SHP77 treated with DMSO at 0.1 percent for 48 hours (cell line): ENCODE measurements at places on chromosomes 12 and 14.

DNA sequence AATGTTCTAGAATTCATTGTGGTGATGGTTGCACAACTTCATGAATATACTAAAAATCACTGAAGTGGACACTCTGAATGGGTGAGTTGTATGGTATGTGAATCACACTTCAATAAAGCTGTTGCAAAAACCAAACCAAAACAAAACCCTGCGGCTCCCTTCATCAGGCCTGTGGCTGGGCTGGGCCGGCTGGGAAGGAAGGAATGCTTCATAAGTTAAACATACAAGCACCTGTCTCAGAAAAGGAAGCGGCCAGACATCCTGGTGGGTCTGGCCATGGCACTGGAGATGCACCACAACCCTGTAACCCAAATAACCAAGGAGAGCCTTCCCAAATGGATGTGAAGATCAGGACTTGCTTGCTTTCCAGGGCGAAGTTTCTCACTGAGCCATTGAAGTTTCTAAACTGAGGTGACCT is 34.9 kb downstream of the TTC7B start:
- DNase-seq = no peak

DNA sequence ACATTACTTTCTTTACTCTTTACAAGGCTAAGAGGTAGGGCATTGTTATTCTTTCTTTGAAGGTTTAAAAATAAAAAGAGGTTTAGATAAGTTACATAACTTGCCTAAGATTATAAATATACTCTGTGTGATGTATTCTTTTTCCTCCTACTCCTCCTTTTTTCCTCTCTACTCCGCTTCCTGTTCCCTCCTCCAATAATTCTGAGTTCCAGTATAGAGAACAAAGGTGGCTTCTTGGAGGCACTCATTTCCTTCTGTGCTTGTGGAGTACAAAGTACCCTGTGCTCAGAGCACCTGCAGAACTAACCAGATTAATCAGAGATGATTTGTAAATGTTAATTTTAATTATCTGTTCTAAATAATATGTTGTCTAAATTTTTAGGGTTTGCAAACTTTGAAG is 11.3 kb downstream of the LRRC9 start:
- no peak for DNase-seq

GRCh38 chr14:68723808-68724268 is 69.0 kb downstream of the ZFP36L1 start:
- DNase-seq = no peak

GRCh38 chr14:105060751-105061427 is 4.3 kb downstream of the GPR132 start:
- DNase-seq = no peak

- no peak for DNase-seq
Observed at GRCh38 chr14:101878211-101878821, 86.1 kb upstream of the DYNC1H1 start.

DNA sequence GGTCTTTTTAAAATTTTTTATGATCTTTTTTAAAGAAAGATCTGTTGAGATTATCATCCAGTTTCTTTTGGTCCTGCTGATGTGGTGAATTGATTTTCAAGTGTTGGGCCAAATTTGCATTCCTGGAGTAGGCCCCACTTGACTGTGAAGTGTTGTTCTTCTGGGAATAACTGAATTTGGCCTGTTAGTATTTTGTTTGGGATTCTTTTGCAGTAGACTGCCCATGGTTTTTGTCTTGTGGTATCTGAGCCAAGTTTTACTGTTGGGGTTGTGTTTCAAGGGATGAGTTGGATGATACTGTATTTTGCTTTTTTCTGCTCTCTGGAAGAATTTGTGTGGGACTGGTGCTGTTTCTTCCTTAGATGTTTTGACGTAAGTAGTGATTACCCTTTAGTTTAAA is 4.0 kb upstream of the SYCP3 start:
- DNase-seq = no peak

GRCh38 chr12:45934956-45935355 is 55.4 kb downstream of the SCAF11 start:
- DNase-seq = no peak

GRCh38 chr12:120536064-120536791 is 2.1 kb downstream of the RNF10 start:
- DNase-seq = no peak

DNA sequence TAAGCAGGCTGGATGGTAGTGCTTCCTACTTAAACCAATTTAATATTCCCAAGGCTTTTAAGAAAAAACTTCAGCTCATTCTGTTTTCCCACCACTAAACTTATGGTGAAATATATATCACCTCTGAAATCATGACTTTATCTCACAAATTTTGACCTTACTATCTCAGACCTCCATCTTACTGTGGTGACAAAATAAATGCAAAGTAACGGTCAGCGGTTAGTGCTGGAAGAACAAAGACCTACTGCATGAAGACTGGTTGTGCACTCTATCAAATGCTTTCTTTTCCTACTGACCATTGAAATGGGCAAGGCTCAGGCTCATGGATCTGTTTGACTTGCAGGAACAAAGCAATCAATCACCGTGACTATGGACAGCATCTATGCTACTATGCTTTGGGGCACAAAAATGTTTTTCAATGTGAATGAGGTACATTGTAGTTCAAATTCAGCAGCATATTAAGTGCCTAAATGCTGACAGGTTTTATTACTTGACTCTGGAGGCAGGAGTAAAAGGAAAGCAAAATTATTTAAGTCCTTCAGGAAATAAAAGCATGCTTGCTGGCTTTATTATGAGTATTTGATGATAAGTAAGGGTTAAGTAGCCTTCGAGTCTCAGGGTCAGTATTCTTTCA is 43.1 kb upstream of the GTF2A1 start:
- DNase-seq = no peak

- DNase-seq = no peak
Observed at GRCh38 chr12:45547132-45547531, 182.4 kb upstream of the ARID2 start.

- DNase-seq = no peak
Observed at GRCh38 chr12:132227782-132228475, 83.7 kb downstream of the NOC4L start.

GRCh38 chr14:82341261-82341810 is 807.7 kb upstream of the SEL1L start:
- DNase-seq = no peak

GRCh38 chr12:52872644-52873389 is 24.0 kb upstream of the KRT78 start:
- DNase-seq = no peak

DNA sequence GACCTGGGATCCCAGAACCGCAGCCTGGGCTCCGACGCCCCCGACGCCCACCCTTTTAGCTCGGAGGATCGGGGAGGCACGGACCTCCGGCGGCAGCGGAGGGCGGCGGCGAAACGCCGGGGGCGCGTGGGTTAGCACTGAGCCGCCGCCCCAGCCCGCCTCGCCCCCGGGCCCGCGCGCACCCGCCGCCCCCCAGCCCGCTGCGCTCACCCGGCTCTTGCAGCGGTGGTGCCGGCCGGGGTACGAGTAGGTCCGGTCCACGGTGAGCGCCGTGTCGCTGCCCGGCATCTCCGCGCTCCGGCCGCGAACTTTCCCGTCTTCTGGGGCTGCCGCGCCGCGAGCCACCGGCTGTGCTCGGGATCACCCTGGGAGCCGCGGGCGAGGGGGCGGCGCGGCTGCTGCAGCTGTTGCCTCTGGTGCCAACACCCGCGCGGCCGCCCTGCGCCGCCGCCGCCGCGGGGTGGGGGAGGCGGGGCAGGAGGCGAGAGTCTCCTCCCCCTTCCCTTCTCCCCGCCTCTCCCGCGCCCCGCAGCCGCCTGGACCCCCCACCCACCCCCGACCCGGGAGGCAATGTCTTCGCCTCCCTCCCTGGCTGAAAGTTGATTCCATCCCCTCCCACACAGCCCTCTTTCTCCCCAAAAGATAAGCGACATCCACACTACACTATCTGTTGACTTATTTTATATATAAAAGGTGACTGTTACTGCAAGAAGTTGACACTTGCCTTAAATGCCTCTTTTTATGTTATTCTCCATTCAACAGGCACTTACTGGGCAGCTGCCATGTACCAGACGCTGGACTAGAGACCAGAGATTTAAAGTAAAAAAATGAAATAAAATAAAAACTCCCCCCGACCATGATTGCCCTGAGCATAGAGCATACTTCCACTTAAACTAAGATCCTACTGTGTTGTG is at the start of gene TMCC3:
TMCC3 (minus strand) TSS at position 415 of the 914 bp plus-strand sequence; CDS start at position 288, 127 bp downstream.
- DNase-seq = no peak

DNA sequence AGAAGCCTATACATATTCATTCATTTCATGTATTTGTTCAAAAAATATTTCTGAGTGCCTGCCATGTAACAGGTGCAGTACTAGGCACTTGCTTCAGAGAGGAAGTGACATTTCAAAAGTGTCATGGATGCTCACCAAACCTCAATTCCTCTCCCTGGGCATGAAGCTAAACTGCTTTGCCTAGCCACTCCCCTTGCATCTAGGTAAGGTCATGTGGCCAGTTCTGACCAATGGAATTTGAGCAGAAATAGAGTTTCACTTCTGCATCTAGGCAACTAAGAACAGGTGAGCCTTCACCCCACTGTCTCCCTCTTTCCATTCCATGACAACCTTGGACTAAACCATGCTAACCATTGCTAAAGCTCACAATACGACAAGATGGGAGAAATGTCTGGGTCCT is 27.6 kb downstream of the TC2N start:
- no peak for DNase-seq

DNA sequence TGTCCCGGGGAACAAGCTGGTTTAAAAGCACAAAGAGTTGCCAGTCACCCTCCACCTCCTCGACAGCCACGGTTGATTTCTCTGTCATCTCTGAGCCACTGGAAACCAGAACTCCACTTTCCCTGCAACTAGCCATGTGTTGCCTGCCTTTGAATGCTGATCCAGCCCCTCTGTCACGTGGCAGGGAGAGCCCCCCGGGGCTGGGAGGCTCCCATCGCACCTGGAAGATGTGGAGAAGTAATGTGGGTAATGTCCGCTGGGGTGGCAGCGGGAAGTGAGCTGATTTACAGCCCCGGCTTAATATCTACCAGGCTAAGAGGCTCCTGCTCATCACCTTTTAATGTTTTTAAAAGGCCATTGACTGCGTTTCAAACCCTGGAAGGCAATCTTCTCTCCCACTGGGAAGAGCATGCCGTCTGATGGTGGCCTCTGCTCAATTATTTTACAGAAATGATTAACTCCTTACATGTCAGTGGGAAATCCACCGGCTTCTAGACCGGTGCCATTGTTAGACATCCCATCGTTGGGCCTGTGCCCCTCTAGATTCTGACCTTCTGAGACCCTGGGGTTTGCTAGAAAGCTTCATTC is 7.4 kb downstream of the PRIMA1 start:
- DNase-seq = no peak

- no peak for DNase-seq
Observed at GRCh38 chr12:108531929-108532848, 17.1 kb downstream of the FICD start.

GRCh38 chr12:47742253-47742825 is 16.3 kb downstream of the RAPGEF3 start:
- DNase-seq = peak; percentile 37

- DNase-seq = no peak
Observed at GRCh38 chr12:8844665-8845064, 22.2 kb downstream of the A2ML1 start.

GRCh38 chr12:15268309-15268708 is 47.1 kb upstream of the RERG start:
- DNase-seq = no peak

GRCh38 chr14:98350213-98350612 is 921.8 kb downstream of the BCL11B start:
- no peak for DNase-seq

GRCh38 chr12:52405922-52406385 is at the start of gene KRT82:
TSS of gene KRT82 (minus strand) at chr12:52406335. CDS start at chr12:52406277, 58 bp downstream.
- no peak for DNase-seq
